ENCODE measurements at places on chromosomes 6 and 20. TPM values are rescaled to one million over a fixed set of nuclear protein-coding genes. Genes with fewer than 3 reads are reported as not detected.

GRCh38 chr20:4412216-4412615 is 309.5 kb upstream of the PRND start:
- DNase-seq: no peak

- DNase-seq: no peak
These were observed 286.7 kb upstream of the SPTLC3 start for GRCh38 chr20:12722091-12722490.

DNA sequence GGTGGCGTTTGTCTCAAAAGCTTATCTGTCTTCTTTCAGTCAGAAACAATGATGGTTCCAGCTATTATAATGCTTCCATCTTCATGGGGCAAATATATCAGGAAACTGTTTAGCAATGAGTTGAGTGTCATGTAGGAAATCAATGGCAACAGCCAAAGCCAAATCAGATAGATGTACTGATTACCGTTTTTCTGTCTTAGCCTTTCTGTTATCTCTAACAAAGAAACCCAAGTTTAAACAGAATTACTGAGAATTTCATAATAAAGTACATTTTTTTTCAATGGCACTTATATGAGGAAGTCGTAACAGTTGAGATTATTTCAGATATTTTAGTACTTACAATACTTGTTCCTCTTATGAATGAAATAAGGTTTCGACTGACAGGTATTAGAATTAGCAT is 1.2 kb downstream of the NOX3 start:
- DNase-seq: no peak

- no peak for DNase-seq
These were observed 145.6 kb upstream of the MANEA start for GRCh38 chr6:95431637-95432228.

- no peak for DNase-seq
These were observed 57.2 kb downstream of the CTCFL start for GRCh38 chr20:57467742-57468141.

- no peak for DNase-seq
These were observed 6.4 kb downstream of the SLC22A2 start for GRCh38 chr6:160252073-160252813.

Gene MYCT1
- total RNA-seq: not detected

Gene SLC17A4
- not detected for total RNA-seq

Gene FAM184A
- 9.0 TPM for total RNA-seq

Gene STMND1
- not detected for total RNA-seq

Gene PSMB1
- 265 TPM for total RNA-seq
